ENCODE measurements at places on chromosomes 1 and 21.

DNA sequence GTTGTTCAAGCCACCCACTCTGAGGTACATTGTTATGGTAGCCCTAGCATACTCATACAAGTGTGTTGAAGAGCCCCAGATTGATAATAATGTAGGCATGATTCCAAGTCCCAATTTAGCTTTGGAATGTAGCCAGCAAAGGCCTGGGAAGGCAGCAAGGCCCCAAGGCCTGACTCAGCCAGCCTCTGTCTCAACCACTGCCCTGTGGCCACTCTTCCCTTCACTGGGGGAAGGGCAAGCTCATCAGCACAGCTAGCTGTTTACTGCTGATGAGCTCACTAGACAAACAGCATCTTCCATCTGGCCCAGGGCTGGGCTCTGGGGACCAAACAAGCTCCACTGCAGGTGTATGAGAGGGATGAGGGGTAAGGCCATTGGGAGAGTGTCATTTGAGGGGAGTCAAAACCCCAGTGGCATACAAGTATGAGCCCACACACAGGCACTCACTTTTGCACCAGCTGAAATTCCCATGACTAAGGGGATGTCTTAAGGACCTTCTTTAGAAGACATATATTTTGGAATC is 2.2 kb upstream of the IRF6 start:
- DNase-seq = peak; percentile 59

GRCh38 chr1:951364-951763 is 7.7 kb downstream of the NOC2L start:
- no peak for DNase-seq

GRCh38 chr1:27624467-27625178 is 10.4 kb downstream of the FGR start:
- no peak for DNase-seq

GRCh38 chr1:177585302-177586220 is 384.3 kb downstream of the SEC16B start:
- DNase-seq = peak; percentile 63

DNA sequence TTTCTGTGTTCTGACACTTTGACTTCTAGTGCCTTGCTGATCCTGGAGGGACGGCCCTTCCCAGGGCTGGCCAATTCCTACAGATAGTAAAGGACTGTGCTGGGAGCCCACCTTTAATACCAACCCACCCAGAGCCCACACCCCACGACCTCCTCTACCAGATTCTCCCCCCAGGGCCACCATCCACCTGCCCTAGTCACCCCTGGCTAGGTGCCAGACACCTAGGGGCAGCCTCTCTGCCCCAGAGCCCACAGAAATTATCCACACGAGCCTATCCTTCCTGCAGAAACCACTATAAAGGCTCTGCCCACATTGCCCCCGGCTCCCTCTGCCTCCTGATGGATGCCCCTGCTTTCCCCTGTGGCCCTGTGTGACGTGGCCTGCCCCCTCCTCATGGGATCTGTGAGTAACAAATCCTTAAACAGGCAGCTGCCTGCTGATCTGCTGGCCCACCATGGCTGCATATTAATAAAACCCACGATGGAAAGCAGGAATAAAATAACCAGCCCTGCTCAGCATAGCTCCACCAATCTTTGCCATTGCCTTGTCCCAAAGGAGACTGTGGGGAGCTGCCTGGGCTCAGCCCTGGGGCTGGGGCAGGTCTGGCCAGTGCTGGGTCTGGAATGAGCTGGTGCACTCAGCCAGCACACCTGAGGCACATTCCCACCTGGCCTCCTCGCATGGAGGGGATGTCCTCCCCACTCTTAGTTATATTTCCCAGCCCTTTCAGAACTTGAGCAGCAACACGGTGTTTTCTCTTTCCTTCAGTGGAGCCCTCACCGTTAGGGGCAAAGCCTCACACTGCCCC is 488.5 kb downstream of the NPHP4 start:
- DNase-seq = no peak

- peak; percentile 48 for DNase-seq
Measured at GRCh38 chr21:37338671-37339551, 27.7 kb upstream of the DYRK1A start.

GRCh38 chr1:59738152-59738551 is 76.6 kb upstream of the HOOK1 start:
- no peak for DNase-seq

GRCh38 chr1:204465546-204466415 is 28.8 kb downstream of the PIK3C2B start:
- DNase-seq = no peak

GRCh38 chr1:26996665-26997064 is 3.2 kb downstream of the TRNP1 start:
- no peak for DNase-seq
